ENCODE measurements at places on chromosomes 3 and 15. TPM values are rescaled to one million over a fixed set of nuclear protein-coding genes. Genes with fewer than 3 reads are reported as not detected.

ZDHHC19 gene
- not detected for total RNA-seq

SLC22A14 gene
- total RNA-seq: not detected

SLC51A gene
- 0.92 TPM for total RNA-seq

GRCh38 chr3:152056987-152057386 lies 183.5 kb downstream of the SUCNR1 start:
- no peak overlapping the region for H3K27ac ChIP-seq
- peaks cover 6% of the 10 kb centered on the region for H3K4me1 ChIP-seq
- no peaks in the 10 kb centered on the region for H3K27me3 ChIP-seq
- no peak overlapping the region for H3K4me3 ChIP-seq
- DNase-seq: no peak
- no peaks in the 10 kb centered on the region for H3K36me3 ChIP-seq

- no peaks in the 10 kb centered on the region for H3K27me3 ChIP-seq
- DNase-seq: no peak
- no peaks in the 10 kb centered on the region for H3K36me3 ChIP-seq
- H3K27ac ChIP-seq: no peak overlapping the region
Observed at GRCh38 chr15:60772395-60773120, 293.6 kb upstream of the ICE2 start.

GRCh38 chr15:81133782-81134461 lies at the start of gene CFAP161:
TSS of gene CFAP161 (plus strand) at chr15:81134270. CDS start at chr15:81134330, 60 bp downstream.
- no peaks in the 10 kb centered on the region for H3K36me3 ChIP-seq
- peak within 1 kb of the TSS; percentile 31 for H3K27ac ChIP-seq
- H3K27me3 ChIP-seq: no peaks in the 10 kb centered on the region
- peak within 1 kb of the TSS; percentile 43 for H3K4me3 ChIP-seq

DNA sequence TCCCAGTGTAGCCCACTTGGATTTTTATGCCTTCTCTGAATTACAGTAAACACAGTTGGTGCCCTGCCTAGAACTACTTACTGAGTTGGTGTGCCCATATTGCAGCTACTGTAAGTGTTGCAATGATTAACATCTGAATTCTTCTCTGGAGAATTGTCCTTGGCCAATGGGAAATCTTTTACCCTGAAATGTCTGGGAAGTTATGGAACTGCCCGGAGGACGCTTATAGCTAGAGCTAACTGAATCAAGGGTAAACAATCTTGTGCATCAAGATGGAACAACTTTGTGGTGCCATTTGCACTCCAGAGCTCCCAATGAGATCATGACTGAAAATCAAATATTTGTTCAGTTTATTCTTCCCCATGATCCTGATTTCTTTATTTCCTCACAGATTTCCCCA lies 246.7 kb upstream of the CBLB start:
- H3K4me1 ChIP-seq: no peaks in the 10 kb centered on the region
- H3K27me3 ChIP-seq: no peaks in the 10 kb centered on the region
- DNase-seq: no peak
- H3K36me3 ChIP-seq: no peaks in the 10 kb centered on the region
- no peak overlapping the region for H3K4me3 ChIP-seq
- no peak overlapping the region for H3K27ac ChIP-seq

DNA sequence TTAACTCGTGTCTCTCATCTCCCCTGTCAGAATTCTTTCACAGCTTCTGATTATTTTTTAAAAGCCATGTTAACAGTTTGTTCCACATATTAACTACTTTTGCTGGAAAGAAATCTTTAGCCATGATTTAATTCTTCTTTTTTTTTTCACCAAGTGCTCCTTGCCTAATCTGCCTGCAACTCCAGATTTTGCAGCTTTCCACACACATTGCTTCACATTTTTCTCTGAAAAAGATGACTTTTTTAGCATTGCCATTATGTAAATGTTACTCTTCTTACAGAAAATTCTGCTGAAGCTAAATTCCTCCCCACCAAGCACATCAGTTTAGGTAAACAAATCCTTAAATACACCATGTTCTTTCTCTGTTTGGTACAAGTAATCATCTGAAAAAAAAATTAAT lies 23.4 kb upstream of the PPARG start:
- H3K27me3 ChIP-seq: no peaks in the 10 kb centered on the region
- no peaks in the 10 kb centered on the region for H3K36me3 ChIP-seq
- peaks cover 19% of the 10 kb centered on the region for H3K4me1 ChIP-seq

- peaks cover 20% of the 10 kb centered on the region for H3K27me3 ChIP-seq
- no peaks in the 10 kb centered on the region for H3K36me3 ChIP-seq
- no peak overlapping the region for H3K4me3 ChIP-seq
- DNase-seq: no peak
Observed at GRCh38 chr15:77584691-77585090, 48.0 kb downstream of the LINGO1 start.

- no peaks in the 10 kb centered on the region for H3K36me3 ChIP-seq
- peaks cover 60% of the 10 kb centered on the region for H3K27me3 ChIP-seq
- peaks cover 19% of the 10 kb centered on the region for H3K4me1 ChIP-seq
- no peak overlapping the region for H3K27ac ChIP-seq
- peak; percentile 66 for DNase-seq
Observed at GRCh38 chr15:52780172-52780980, 9.8 kb downstream of the ONECUT1 start.

- no peak overlapping the region for H3K27ac ChIP-seq
- no peaks in the 10 kb centered on the region for H3K4me1 ChIP-seq
- DNase-seq: no peak
- H3K36me3 ChIP-seq: no peaks in the 10 kb centered on the region
- H3K4me3 ChIP-seq: no peak overlapping the region
Observed at GRCh38 chr3:18224426-18224825, 200.7 kb downstream of the SATB1 start.

LMAN1L gene
- total RNA-seq: not detected

DNA sequence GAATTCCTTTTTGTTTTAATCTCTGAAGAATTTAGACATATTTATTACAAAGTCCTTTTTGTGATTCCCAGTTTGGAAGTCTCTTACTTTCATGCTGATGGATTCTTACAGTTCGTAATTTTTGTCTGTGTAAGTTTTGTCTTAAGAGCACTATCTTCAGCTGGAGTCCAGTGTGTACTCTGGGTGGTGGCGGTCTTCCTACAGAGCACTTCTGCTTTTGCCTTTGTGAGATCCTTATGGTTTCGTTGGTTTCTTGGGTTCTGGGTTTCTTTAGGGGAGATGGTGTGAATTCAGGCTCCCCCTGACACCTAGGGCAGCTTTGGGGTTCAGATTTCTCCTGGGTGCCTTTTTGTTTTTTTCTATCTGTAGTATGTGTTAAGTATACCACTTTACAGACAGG lies 45.3 kb downstream of the PLS1 start:
- no peaks in the 10 kb centered on the region for H3K27me3 ChIP-seq
- no peak for DNase-seq

DNA sequence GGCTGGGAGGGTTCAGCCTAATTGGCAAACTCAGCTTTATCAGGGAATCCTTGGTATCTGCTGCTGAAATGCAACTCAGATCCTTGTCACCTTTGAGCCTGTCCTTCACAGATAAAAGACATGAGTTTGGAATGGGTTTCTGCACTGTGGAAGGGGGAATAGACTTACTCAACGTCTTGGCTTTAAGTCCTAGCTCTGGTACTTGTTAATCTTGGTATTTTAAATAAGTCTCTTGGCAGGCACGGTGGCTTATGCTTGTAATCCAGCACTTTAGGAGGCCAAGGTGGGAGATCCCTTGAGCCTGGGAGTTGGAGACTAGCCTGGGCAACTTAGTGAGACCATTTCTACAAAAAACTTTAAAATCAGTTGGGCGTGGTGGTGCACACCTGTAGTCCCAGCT lies 55.1 kb upstream of the ATOSA start:
- no peak overlapping the region for H3K27ac ChIP-seq
- H3K36me3 ChIP-seq: no peaks in the 10 kb centered on the region
- H3K4me3 ChIP-seq: no peak overlapping the region
- DNase-seq: no peak
- H3K4me1 ChIP-seq: no peaks in the 10 kb centered on the region
- no peaks in the 10 kb centered on the region for H3K27me3 ChIP-seq

- no peak for DNase-seq
- no peaks in the 10 kb centered on the region for H3K27me3 ChIP-seq
- no peaks in the 10 kb centered on the region for H3K36me3 ChIP-seq
- H3K27ac ChIP-seq: no peak overlapping the region
Observed at GRCh38 chr3:106302451-106303221, 433.8 kb upstream of the CBLB start.

- peaks cover 100% of the 10 kb centered on the region for H3K27me3 ChIP-seq
- H3K4me1 ChIP-seq: peaks cover 76% of the 10 kb centered on the region
- H3K27ac ChIP-seq: peak overlapping the region; percentile 80
- DNase-seq: no peak
- H3K36me3 ChIP-seq: no peaks in the 10 kb centered on the region
Observed at GRCh38 chr3:128486681-128487537, 6.1 kb downstream of the GATA2 start.

DNA sequence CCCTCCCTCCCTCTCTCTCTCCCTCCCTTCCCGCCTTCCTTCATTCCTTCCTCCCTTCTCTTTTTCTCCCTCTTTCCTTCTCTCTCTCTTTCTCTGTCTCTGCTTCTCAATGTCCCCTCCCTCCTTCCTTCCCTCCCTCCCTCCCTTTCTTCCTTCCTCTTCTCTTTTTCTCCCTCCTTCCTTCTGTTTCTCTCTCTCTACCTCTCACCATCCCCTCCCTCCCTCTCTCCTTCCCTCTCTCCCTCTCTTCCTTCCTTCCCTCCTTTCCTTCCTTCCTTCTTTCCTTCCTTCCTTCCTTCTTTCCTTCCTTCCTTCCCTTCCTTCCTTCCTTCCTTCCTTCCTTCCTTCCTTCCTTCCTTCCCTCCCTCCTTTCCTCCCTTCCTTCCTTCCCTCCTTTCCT lies 504.6 kb downstream of the EPHA3 start:
- no peak overlapping the region for H3K4me3 ChIP-seq
- H3K4me1 ChIP-seq: no peaks in the 10 kb centered on the region
- no peak for DNase-seq

ESYT3 gene
- total RNA-seq: not detected

DNA sequence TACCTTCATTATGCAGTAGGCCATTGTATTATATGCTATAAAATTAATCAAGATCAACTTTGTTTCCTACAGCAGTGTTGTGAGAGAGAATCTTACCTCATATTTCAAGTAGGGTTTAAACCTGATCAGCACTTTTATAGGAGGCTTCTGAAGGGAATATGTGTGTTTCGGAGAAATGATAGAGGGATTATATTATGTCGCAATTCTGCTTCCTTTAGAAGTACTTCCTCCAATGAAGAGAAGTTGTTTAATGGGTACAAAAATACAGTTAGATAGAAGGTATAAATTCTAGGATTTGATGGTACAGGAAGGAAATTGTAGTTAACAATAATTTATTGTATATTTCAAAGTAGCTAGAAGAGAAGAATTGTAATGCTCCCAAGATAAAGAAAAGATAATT lies 54.9 kb downstream of the NSUN3 start:
- peaks cover 17% of the 10 kb centered on the region for H3K36me3 ChIP-seq
- H3K4me1 ChIP-seq: no peaks in the 10 kb centered on the region
- DNase-seq: no peak
- no peak overlapping the region for H3K27ac ChIP-seq
- no peak overlapping the region for H3K4me3 ChIP-seq
- no peaks in the 10 kb centered on the region for H3K27me3 ChIP-seq

- peaks cover 10% of the 10 kb centered on the region for H3K4me1 ChIP-seq
- DNase-seq: no peak
- H3K36me3 ChIP-seq: no peaks in the 10 kb centered on the region
- no peaks in the 10 kb centered on the region for H3K27me3 ChIP-seq
- no peak overlapping the region for H3K4me3 ChIP-seq
Observed at GRCh38 chr3:46899151-46900006, 21.9 kb downstream of the PTH1R start.

GRCh38 chr3:82815417-82816058 lies 1054.1 kb upstream of the GBE1 start:
- no peak overlapping the region for H3K27ac ChIP-seq
- no peak for DNase-seq
- no peak overlapping the region for H3K4me3 ChIP-seq
- H3K4me1 ChIP-seq: no peaks in the 10 kb centered on the region

HIGD2B gene
- total RNA-seq: not detected

GRCh38 chr3:193852901-193853300 lies 259.9 kb downstream of the OPA1 start:
- no peaks in the 10 kb centered on the region for H3K27me3 ChIP-seq
- peaks cover 29% of the 10 kb centered on the region for H3K4me1 ChIP-seq
- peak overlapping the region; percentile 70 for H3K27ac ChIP-seq
- H3K4me3 ChIP-seq: no peak overlapping the region

ISL2 gene
- not detected for total RNA-seq

GRCh38 chr15:70083418-70083817 lies 14.3 kb downstream of the TLE3 start:
- H3K4me3 ChIP-seq: no peak overlapping the region
- H3K4me1 ChIP-seq: peaks cover 40% of the 10 kb centered on the region
- H3K36me3 ChIP-seq: peaks cover 76% of the 10 kb centered on the region
- H3K27me3 ChIP-seq: no peaks in the 10 kb centered on the region
- H3K27ac ChIP-seq: no peak overlapping the region
- no peak for DNase-seq

SORD gene
- total RNA-seq: 43.3 TPM

DNA sequence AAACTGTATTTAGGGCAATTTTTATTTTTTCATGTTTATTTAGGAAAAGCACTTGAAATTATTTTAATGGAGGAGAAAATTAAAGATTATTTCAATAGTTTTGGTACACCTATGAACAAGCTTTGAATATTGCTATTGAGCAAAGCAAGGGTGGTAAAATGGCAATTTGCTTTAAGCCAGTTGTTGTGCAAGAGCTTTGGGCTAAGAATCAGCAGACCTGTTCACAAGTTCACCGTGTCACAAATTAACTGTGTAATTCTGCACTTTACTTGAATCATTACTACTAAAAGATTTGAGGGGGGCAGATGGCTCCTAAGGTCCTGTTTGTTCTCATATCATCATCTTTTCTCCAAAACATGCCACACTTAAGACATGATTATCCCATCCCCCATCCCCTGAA lies 238.9 kb upstream of the GBE1 start:
- H3K36me3 ChIP-seq: no peaks in the 10 kb centered on the region
- no peaks in the 10 kb centered on the region for H3K4me1 ChIP-seq
- no peak overlapping the region for H3K27ac ChIP-seq
- no peak for DNase-seq
- no peak overlapping the region for H3K4me3 ChIP-seq

PLXNA1 gene
- 16.9 TPM for total RNA-seq

DNA sequence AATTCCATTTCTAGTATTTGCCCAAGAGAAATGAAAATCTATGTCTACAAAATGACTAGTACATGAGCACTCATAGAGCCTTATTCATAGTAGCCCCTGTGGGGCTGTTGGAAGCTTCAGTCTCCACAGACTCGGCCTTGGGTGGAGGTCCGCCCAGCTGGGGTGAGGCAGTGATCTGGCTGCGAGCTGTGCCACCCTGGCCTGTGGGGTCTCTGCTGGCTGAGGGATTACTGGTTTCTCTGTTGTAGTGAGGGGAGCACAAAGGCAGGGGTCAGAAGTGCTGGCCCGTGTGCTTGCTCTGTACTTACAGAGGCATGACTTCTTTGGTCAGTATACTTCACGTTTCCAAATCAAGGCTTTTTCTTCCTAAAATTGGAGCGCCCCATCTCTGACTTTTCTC lies 158.2 kb downstream of the CHDH start:
- H3K4me1 ChIP-seq: no peaks in the 10 kb centered on the region
- H3K36me3 ChIP-seq: no peaks in the 10 kb centered on the region
- no peaks in the 10 kb centered on the region for H3K27me3 ChIP-seq
- no peak for DNase-seq

- H3K27ac ChIP-seq: peak overlapping the region; percentile 80
- H3K36me3 ChIP-seq: no peaks in the 10 kb centered on the region
- DNase-seq: no peak
Observed at GRCh38 chr3:128489674-128489926, 3.4 kb downstream of the GATA2 start.

All from stomach (tissue), 19 donors.